Stimulated activated CD8-positive, alpha-beta memory T cell treated with anti-CD3 and anti-CD28 coated beads, Interleukin-4, amount 100 ng/mL, for 4 hours (primary cell): ENCODE measurements at places on chromosomes 3 and 15.

- DNase-seq, result no peak
Observed at GRCh38 chr15:62958528-62959363, 83.8 kb upstream of the TPM1 start.

DNA sequence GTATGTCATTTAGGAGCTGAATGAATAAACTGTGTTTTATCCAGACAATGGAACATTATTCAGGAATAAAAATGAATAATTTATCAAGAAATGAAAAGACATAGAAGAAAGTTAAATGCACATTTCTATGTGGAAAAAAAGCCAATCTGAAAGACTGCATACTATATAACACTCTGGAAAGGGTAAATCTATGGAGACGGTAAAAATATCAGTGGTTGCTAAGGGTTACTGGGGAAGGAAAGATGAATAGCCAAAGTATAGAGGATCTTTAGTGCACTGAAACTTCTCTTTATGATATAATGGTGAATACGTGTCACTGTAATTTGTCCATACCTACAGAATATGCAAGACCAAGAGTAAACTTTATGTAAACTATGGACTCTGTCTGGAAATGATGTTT is 46.0 kb upstream of the PEX5L start:
- DNase-seq, result no peak

DNA sequence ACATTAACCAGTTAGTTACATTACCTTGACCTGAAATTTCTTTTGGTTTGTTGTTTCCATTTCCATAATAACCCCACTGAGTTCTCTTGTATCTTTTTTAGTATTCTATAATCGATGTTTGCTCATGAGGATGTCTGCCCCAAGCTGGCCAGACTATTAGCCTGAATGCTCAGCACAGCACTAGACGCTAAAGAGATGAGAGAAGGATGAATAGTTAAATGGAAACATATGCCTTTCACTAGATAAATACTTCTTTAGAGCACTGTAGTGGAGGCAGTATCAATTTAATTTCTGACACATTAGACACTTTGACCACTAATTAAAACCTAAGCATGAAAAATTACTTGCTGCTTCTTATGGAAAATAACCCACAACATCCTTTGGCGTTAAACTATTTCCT is 654.9 kb upstream of the KCNMB2 start:
- no peak for DNase-seq

DNA sequence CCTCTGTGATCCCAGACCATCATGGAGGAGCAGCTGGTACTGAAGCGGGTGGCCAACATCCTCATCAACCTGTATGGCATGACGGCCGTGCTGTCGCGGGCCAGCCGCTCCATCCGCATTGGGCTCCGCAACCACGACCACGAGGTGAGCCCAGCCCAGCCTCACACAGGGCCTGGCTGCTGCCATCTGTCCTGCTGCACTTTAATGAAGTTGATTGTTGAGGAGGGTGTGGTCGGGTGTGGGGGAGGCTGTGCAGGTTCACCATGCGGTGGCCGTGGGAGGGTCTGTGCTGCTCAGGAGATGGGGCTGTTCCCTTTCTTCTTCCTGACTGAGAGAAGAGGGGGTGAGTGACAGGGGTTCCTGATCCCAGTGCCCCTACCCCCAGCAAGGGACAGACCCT is 30.6 kb downstream of the ACAD9 start:
- DNase-seq, result no peak

- DNase-seq, result no peak
Observed at GRCh38 chr3:39343076-39343717, 13.7 kb downstream of the CCR8 start.

- DNase-seq, result no peak
Observed at GRCh38 chr15:85649372-85649771, 145.4 kb downstream of the KLHL25 start.

DNA sequence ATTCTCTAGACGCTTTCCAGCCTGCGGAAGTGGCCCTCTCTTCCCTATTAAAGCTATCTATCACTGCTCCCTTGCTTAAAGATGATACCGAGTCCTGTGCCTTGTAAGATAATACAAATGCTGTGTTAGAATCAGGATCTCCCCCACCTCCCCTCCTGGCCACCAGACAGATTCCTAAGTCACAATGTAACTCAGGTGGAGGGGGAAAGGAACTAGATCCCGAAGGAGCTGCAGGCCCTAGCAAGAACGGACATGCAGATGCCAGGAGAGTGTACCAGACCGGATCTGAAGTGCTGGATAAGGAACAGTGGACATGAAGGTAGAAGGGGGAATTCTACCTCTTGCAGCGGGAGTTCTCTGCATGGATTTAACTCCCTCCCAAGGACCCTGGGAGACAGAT is 230.7 kb upstream of the LYSMD4 start:
- no peak for DNase-seq

DNA sequence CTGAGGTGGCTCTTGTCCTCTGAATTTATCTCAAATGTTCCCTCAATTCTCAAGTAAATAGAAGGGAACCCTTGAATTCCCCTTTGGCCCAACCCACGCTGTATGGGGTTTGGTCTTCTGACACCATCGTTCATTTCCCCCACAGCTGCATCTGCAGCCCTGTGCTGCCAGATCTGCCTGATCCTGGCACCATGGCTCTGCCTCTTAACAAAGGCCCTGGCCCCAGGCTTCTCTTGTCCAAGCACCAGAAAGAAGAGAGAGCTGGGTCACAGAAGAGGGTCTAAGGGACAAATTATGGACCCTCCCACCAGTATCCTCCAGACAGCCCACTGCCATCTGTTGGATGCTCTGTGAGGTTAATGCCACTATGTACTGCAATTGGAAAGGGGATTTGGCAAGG is 1.8 kb downstream of the MAP1A start:
- no peak for DNase-seq

DNA sequence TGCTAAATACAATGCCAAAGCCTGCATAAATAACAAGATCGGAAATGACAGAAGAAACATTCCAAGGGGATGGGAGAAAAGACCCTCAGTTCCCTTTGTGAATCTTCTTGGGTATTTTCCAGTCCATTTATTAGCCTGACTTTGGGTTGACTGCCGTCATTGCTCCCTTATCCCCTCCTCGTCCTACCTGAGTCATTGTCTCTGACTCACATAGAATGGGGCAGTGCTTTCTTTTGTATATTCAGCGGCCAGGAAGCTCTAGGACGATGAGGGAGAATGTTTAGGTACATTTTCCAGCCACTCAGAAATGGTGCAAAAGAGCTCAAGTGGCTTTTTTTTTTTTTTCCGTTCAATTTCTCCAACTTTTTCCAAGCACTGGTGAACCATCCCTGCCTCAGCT is 71.6 kb downstream of the KAT2B start:
- no peak for DNase-seq

DNA sequence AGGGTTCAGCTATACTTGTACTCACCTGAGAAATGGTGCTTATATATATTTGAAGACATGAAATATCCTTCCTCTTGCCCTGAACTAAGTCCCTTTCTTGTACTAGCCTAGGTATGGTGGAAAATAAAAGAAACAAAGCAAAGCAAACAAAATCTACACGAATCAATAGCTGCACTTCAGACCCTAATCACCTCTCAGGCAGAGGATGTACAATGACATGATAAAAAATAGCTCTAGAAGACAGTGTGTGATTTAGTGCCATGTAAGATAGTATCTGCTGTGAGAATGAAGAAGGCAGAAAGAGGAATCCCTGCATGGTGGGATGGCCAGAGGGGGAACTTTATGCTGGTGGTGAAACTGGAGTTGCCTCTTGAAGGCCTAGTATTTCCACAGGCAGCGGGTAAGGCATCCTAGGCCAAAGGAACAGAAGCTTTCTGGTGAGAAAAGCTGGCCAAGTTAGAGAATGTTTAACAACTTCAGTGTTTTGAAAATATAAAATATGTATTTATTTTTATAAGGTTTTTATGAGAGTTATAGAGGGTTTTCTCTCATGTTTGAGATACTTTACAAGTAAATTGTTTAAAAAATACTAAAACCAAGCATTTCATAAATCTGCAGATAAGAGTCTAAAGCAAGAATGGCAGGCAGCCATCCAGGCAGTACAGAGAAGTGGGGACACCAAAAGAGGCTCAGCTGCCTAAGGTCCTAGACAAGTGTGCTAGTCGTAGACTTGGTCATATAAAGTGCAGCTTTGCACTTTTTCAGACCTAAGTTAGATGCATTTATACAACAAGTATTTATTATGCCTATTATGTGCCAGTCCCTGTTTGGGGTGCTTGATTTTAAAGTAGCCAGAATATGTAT is 14.9 kb downstream of the LEKR1 start:
- no peak for DNase-seq

GRCh38 chr15:36886701-36887100 is 213.6 kb downstream of the MEIS2 start:
- no peak for DNase-seq

- DNase-seq, result no peak
Observed at GRCh38 chr3:183529717-183530116, 25.8 kb downstream of the KLHL6 start.

GRCh38 chr3:72185549-72186399 is 400.8 kb upstream of the PROK2 start:
- no peak for DNase-seq

GRCh38 chr15:101464256-101464998 is 25.1 kb downstream of the PCSK6 start:
- no peak for DNase-seq

GRCh38 chr15:58040150-58040549 is 25.4 kb downstream of the ALDH1A2 start:
- DNase-seq, result no peak

- DNase-seq, result no peak
Observed at GRCh38 chr3:40186508-40186907, 123.0 kb upstream of the EIF1B start.

DNA sequence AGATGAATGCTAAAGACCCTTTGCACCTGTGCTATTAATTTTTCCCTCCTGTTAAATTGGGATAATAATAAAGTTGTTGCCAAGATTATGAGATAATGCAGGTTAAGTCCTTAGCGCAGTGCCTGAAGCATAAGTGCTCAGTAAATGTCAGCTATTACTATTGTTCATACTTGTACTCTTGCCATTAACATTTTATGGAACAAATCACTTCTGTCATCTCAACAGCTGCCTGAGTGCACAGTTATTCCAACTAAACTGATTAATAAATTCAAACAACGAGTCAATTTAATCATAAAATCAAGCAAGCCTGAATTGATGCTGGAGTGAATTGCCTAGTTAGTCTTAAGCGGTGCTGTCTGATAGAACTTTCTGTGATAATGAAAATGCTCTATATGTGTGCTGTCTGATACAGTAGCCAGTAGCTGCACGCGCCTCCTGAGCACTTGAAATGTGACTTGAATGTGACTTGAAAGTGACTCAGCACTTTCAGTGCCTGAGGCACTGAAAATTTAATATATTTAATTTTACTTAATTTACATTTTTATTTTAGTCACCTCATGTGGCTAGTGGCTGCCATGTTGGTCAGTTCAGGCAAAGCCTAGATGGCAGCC is 198.7 kb upstream of the PFN2 start:
- DNase-seq, result no peak

- no peak for DNase-seq
Observed at GRCh38 chr3:37964716-37965115, 25.9 kb upstream of the VILL start.

DNA sequence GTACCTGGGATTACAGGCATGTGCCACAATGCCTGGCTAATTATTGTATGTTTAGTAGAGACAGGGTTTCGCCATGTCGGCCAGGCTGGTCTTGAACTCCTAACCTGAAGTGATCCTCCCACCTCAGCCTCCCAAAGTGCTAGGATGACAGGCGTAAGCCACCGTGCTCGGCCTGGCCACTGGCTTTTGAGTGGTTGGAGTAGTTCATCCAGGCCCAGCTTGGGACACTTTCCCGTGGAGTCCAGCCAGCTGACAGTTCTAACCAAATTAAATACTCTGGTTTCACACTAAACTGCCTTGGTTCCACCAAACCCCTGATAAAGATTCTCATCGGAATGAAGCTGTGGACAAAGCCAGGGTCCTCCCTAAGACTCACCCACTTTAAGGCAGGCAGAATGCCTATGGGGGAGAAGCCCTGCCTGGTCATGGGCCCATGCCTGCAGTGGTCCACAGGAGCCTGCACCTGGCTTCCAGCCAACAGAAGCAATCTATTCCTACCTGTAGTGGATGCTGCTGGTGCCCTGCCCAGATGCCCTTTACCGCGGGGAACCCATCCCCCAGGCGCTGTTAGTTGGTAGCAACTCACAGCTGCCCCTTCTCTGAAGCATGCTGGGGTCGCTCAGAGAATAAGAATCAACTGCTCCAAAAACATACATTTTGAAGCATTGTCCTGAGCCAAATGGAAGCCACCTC is 5.2 kb upstream of the SLC28A1 start:
- DNase-seq, result no peak

GRCh38 chr15:70453766-70454165 is 309.6 kb downstream of the UACA start:
- DNase-seq, result no peak

GRCh38 chr3:187958432-187959003 is 195.4 kb upstream of the LPP start:
- DNase-seq, result no peak

DNA sequence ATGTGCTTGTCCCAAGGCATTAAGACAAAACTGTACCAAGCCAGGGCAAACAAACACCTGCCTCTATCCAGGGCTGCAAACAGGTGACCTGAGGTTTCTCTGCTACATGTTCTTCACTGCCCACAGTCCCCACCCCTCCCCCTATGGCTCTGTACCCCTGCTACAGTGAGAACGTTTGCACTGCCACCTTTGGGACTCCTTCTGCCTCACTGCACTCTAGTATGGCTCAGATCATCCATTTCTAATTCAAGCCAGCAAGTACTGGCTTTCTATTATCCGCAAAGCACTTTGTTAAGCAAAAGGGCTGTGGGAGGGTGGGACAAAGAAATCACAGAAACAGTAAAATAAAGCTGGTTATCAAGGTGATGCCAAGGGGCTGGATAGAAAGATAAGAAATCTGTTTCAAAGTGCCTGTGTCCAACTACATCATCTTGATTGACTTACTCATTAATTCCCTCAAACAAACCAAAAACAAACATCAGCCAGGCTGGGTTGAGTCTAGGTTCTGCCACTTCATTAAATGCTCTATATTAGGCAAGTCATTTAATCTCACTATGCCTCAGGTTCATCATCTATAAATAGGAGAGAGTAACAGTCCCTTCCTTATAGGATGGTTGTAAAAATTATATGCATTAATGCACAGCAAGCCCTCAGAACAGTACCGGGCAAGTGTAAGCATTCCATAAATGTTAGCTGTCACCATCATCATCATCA is 95.3 kb downstream of the PDZRN3 start:
- DNase-seq, result no peak

DNA sequence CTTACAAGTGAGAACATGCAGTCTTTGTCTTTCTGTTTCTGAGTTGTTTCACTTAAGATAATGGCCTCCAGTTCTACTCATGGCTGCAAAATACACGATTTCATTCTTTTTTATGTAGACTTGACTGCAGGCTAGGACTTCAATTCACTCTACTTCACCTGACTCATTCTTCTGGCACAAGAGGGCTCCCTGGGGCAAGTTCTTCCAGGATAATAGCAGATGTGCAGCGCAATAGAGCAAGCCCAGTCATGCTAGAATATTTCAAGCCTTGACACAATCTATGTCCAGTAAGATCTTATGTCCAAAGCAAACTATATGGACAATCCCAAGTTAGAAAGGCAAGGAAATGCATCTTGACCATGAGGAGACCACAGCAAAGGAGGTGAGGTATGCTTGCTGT is 211.7 kb upstream of the GADL1 start:
- no peak for DNase-seq
